ENCODE measurements at places on chromosomes 2 and 18.

DNA sequence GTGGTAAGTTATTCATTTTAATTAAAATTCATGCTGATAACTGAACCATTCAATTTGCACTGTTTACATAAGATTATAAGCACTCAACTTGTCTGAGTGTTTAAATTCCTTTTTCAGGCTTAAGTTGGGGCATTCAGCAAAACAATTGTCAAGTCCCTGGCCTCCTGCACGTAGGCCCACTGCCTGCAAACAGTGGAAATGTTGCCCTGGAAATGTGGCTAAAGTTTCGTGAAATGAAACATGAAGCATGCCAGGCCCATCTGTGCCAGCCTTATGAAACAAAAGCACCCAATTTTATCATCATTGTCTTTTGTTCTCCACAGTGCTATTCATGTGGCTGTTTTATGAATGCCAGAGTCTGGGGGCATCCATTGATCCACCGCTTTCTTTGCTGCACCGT is 163.7 kb downstream of the PTGR3 start:
- no peak for DNase-seq

DNA sequence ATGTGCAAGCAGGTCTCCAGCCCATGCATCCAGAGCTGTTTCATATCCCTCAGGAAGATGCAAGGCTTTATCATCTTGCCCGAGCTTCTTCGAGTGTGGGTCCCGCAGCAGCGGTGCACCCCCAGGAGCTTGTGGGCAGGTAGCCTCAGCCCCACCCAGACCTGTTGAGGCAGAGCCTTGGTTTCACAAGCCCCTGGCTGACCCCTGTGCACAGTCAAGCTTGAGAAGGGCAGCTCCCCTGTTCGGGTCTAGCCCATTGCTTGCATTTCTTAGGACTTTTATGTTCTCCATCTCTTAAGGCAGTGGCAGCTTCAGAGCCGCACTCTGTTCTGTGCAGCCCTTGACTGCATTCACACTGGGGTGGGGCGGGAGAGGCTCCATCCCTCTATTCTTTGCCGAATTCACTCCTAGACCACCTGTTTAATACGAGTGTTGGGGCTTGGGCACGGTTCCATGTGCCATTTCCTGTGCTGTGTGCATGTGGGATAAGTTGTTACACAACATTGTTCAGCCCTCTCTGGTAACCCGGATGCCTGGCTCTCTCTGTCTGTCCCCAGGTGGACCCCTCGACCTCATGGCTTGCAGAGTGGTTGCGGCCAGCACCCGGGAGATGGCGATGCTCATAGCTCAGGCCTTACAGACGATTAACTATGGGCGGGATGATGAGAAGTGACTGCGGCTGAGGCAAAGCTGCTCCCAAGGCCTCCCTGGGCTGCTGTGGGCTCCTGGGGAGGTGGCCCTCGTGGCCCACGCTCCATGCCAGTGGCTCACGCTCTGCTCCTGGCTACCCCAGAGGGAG is 48.7 kb downstream of the IMPA2 start:
- DNase-seq: no peak

DNA sequence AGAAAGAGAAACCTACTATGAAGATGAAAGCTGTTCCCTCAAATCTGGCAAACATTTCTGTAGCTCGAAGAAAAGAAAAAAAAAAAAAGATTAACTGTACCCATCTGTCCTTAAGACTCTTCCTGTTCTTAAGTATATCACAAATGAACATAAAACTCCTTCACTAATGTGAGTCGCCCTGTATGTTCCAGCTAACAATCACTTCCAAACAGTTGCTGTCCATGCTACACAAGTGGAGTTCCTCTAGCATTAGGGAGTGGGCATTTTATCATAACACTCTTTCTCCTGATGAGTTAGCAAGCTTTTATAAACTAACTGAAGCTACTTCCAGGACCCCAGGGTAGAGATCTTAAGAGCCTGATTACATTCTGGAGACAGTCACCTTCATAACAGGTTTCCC is 5.8 kb downstream of the CUL3 start:
- no peak for DNase-seq

DNA sequence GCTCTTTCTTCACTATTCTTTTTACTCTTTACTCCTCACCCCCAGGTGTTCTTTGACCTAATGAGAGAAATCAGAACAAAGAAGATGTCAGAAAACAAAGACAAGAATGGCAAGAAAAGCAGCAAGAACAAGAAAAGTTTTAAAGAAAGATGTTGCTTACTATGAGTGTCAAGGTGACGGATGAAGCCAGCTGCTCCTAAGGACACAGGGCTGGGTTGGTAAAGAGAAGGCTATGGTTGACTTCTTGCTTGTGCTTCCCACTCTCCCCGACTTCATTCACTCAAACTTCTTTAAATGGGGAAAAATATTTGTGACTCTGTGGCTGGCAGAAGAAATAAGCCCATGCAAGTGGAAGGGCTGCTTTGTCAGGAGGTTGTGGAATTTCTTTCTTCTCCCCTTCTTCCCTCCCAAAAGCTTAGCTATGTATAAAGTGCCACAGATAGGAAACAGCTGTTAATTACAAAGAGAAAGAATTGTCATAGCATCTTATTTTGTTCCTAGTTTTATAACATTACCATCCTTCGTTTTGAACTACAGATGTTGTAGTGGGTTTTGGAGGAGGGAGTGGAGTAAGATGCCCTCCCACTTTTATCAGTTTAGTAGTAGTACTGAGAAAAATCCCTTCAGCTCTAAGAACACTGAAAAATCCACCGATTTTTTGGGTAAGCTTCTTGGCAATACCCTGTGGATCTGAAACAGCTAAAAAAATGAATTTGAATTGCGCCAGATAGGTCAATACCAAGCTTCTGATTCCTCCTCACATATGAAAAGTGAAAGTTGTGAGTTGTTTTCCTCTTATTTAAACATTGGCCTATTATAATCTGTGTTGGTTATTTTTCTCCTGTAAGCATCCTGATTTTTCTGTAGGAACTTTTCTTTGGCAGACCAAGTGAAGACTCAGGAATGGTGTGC is 40.7 kb downstream of the RALB start:
- DNase-seq: no peak

DNA sequence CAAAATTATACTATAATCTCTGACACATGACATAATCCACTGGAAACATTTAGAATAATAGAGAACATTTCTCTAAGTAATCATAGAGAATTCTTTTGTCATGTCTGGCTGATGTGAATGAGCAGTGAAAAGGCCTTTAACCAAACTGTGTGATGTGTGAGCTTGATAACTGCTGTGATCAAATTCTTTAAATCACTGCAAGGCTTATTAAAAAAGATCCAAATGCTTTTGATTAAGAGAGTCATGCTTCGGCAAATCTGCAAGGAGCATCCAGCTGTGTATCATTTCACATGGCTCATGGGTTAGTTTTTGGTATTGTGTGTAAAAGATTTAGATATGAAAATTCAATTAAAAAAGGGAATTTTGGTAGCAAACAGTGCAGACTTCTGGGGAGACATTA is 58.6 kb upstream of the TFPI start:
- no peak for DNase-seq

Measured in non-pigmented ciliary epithelial cell (primary cell).